Tongue (tissue), 3 donors: ENCODE measurements at places on chromosomes 5 and 9. TPM values are rescaled to one million over a fixed set of nuclear protein-coding genes. Genes with fewer than 3 reads are reported as not detected.

Gene HK3
- 4.1 TPM for total RNA-seq

Gene SLC6A7
- not detected for total RNA-seq

Gene PCDHGA10
- 6.1 TPM for total RNA-seq

Gene NAIP
- 11.6 TPM for total RNA-seq

Gene GPR151
- not detected for total RNA-seq

Gene BAAT
- 0.41 TPM for total RNA-seq

Gene LIX1
- 1.7 TPM for total RNA-seq
